Stimulated activated CD4-positive, alpha-beta T cell treated with anti-CD3 and anti-CD28 coated beads, Interleukin-4, amount 100 ng/mL, for 4 hours (primary cell): ENCODE measurements at places on chromosomes 5 and 9.

DNA sequence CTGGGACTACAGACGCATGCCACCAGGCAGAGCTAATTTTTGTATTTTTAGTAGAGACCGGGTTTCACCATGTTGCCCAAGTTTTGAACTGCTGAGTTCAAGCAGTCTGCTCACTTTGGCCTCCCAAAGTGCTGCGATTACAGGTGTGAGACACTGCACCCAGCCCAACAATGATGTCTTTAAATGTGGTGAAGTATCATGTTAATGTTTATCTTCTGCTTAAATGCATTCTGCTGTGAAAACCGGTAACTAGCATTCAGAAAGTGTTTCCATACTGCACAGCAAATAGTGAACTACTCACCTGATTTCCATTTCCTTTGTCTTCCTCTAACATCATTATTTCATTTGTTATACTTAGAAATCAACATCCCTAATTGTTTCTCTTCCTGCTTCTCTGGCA is 264.0 kb upstream of the ITGA1 start:
- DNase-seq, result no peak

- DNase-seq, result no peak
These were observed 36.2 kb upstream of the ADAM19 start for GRCh38 chr5:157611571-157612476.

- DNase-seq, result no peak
These were observed 11.1 kb downstream of the GAPVD1 start for GRCh38 chr9:125272697-125273096.

GRCh38 chr9:125816321-125816720 is 69.1 kb downstream of the PBX3 start:
- DNase-seq, result no peak

DNA sequence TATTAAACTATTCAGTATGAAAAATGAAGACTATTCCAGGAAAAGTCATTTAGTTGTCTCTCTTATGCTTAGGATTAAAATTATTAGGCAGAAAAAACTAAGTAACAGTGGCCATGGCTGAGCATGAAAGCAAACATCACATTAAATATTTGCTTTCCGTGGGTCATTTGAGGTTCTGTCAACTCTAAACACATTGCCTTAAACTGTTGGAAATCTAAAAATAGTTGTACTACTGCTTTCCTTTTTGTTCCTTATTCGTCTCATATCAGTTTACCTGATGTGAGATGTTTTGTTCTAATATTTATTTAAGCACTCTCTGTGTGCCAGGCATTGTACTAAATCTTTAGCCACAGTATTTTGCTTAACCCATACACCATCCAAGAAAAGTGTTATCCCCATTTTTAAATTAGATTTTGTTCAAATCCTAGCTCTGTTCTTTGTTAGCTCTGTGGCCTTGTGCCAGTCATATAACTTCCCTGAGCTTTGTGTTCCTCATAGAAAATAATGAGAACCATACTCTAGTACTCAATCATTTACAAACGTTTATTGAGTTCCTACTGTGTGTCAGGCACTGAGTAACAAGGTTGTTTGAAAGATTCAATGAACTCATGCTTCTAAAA is 18.7 kb upstream of the ZNF608 start:
- DNase-seq, result no peak

DNA sequence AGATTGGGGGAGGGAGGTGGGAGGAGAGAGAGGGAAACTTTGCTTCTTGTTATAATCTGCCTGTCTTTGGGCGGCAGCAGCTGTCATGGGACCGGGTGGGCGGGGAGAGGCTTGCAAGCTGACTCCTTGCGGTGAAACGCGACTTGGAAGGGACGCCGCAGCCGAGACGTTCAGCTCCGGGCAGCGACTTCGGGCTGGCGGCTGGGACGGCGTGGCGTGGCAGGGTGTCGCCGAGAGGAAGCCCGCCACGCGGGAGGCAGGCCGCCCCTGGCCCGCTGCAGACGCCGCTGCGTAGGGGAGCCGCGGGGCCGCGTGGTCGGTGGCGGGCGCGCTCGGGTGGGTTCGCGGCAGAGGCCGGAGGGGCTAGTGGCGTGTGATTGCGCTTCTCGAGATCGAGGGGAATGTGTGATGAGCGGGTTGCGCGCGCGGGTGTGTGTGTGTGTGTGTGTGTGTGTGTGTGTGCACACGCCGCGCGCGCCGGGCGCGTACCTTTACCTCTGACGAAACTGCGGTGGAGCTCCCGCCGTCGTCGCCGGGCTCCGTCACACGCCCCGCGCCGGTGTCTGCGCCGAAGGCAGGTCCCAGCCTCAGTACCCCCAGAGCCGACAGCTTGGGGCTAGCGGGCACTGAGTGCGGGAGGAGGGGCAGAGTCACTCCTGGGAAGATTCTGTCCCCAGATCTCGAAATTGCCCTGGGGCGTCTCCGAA is 1.7 kb downstream of the PPARGC1B start:
- peak; percentile 75 for DNase-seq

DNA sequence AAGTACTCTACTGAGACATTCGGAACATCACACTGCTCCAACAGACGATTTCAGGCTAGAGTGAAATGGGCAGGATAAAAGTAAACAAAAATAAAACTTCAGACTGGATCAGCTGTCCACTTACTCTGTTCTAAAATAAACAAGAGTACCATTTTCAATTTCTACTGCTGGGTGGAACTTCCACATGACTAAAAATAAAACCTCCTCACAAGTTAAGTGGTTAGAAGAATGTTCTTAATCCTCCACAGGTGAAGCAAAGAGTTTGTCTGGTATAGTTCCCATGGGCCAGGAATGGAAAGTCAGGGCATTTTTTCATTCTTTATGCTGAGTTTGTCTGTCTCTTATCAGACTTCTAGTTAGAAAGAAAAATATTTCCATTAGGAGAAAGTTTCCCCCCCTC is 15.7 kb downstream of the NUDT12 start:
- DNase-seq, result no peak

DNA sequence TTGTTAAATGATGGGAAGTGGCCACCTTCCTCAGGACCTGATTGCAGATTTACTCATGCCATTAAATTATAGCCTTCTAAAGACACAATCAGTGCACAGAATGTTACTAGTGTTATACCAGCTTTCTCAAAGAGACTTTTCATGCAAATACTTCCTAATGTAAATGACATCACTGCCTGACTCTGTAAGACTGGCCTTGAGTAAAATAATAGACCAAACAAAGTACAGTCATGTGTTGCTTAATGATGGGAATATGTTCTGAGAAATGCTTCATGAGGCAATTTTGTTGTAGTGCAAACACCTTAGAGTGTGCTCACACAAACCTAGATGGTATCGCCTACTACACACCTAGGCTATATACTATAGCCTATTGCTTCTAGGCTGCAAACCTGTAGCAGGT is 17.0 kb upstream of the C1QTNF3 start:
- no peak for DNase-seq

GRCh38 chr5:31007672-31008071 is 185.8 kb upstream of the CDH6 start:
- no peak for DNase-seq

DNA sequence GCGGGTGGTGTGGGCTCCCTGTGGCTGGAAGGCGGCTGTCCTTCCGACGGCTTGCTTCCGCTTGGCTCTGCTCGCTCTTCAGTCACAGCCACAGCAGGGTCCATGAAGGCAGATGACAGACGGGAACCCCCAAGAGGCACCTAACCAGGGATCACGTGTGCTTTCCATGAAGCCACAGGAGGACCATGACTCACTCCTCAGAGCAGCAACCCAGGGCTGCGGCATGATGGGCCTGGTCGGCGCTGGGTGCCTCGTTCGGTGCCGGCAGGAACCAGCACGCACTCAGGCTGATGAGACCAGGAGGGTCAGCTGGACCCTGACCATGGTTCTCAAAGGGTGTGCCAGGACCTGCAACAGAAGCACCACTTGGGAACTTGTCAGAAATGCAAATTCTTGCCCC is 32.8 kb upstream of the MED10 start:
- no peak for DNase-seq
